ENCODE measurements at places on chromosomes 1 and 21. TPM values are rescaled to one million over a fixed set of nuclear protein-coding genes. Genes with fewer than 3 reads are reported as not detected.

GRCh38 chr1:24339996-24340395 lies 20.8 kb downstream of the GRHL3 start:
- no peak for DNase-seq

GRCh38 chr1:172936088-172936645 lies 114.6 kb downstream of the TNFSF18 start:
- DNase-seq = no peak

DNA sequence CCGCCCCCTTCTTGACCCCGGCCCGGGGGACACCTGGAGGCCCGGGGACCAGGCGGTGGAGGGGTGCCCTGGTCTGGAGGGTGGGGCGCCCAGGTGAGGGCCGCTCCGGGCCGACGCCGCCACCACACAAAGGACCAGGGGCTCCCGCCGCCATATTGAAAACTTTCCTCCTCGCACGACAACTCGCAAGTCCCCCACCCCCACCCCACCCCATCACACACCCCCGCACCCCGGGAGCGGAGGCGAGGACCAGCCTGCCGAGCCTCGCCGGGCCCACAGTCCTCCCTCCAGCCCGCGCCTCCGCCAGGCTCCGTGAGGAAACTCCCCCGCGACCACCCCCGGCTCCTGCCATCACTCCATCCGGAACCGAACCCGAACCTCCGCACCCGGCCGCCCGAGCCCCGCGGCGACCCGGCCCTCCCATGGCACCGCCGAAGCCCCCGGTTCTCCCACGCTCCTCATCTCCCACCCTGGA lies 733 bp downstream of the KDM5B start:
- DNase-seq = no peak

GRCh38 chr1:184693011-184693410 lies 61.6 kb downstream of the EDEM3 start:
- no peak for DNase-seq

DNA sequence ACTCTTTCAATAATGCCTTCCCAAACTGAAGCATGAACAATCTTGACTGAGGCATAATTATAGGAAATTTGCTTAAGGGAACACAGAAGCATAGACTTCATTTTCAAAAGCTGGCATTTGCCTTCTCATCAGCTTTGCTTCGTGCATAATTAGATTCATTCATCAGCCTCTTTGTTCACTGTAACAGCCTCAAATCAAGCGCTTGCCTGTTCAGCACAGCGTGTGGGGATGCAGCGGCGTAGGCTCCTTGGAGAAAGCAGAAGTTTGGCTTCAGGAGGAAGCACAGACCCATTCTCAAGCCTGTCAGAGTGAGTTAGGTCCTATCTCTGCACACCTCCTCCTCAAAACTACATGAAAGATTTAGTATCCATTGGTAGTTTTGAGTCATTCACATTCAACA lies 246.4 kb upstream of the MAP1LC3C start:
- DNase-seq = no peak

- DNase-seq = no peak
Observed at GRCh38 chr1:218078916-218079315, 206.2 kb upstream of the RRP15 start.

DNA sequence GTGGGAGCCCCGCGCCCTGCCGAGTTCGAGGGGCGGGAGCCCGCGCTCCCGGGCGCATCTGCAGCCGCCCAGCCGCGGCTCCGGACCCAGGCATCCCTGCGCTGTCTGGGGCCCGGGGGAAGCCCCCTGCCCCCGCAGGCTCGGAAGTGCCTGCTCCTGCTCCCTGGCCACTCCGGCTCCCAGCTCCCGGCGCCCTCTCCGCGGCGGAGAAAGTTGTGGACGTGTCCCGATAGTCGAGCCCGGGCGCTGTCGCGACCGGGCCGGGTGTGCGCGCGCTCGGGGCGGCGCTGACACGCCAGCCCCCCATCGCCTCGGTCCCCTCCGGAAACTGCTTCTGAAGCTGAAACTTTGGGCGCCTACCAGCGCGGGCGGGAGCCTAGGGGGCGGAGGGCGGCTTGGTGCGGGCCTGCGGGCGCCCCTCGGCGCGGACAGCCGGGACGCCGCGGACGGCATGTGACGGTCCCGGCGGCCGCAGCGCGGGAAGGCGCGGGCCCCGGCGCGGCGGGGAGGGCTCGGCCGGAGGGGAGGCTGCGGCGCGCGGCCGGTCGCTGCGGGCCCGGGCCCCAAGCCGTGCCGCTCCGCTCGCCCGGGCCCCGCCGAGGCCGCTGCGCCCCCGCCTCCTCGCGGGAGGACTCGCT lies 515 bp downstream of the MAN1C1 start:
- peak; percentile 81 for DNase-seq

GRCh38 chr1:226371027-226371694 lies 36.7 kb downstream of the PARP1 start:
- DNase-seq = no peak

GRCh38 chr1:151641229-151641628 lies 29.4 kb downstream of the SNX27 start:
- no peak for DNase-seq

DNA sequence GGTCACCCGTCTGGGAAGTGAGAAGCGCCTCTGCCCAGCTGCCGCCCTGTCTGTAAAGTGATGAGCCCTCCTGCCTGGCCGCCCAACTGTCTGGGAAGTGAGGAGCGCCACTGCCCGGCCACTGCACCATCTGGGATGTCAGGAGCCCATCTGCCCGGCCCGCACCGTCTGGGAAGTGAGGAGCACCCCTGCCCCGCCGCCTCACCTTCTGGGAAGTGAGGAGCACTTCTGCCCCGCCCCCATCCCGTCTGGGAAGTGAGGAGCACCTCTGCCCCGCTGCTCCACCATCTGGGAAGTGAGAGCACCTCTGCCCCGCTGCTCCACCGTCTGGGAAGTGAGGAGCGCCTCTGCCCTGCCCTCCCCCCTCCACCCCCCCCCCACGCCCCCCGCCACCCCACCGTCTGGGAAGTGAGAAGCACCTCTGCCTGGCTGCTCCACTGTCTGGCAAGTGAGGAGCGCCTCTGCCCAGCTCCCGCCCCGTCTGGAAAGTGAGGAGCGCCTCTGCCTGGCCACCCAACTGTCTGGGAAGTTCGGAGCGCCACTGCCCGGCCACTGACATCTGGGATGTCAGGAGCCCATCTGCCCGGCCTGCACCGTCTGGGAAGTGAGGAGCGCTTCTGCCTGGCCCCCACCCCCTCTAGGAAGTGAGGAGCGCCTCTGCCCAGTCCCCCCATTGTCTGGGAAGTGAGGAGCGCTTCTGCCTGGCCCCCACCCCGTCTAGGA lies 4.5 kb upstream of the ZZZ3 start:
- DNase-seq = no peak

DNA sequence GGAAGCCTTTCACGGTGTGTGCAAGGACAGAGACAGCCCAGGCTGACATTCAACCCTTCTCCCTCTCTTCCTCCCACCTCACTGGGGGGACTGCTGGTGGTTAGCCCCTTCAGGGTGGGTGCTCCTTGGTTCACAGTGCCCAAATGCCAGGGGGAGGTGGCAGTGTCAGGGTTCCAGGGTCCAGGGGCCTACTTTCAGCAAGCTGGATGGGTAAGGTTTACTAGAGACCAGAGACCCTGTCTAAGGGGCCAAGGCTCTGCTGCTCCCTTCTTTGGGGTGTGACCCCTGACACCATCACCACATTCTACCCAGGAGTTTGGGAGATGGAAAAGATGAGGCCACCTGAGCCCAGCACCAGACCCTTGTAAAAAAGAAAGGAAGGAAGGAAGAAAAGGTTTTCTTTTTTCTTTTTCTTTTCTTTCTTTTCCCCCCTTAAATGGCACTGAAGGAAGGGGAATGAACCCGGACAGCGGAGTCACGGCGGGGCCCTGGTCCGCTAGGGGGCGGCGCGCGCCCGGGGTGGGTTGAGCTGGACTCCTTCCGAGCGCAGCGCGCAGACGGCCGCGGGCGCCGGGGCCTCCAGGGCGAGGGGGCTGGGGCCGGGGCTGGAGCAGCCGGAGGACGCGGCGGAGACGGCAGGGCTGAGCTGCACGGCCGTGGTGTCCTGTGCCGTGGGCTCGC lies 18.8 kb downstream of the KNCN start:
- peak; percentile 94 for DNase-seq

DNA sequence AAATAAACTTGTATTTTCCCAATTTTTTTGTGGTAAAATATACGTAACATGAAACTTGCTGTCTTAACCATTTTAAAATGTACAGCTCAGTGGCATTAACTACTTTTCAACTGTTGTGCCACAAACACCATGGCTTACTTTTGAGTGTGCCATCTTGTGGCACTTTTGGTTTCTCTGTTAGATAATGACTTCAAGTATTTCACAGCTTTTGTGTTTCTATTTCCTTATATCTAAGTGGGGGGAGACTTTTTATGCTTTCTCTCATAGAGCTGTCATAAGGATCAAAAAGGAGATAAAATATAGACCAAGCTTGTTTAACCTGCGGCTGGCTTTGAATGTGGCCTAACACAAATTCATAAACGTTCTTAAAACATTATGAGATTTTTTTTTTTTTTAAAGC lies 44.3 kb downstream of the CDC14A start:
- no peak for DNase-seq

DNA sequence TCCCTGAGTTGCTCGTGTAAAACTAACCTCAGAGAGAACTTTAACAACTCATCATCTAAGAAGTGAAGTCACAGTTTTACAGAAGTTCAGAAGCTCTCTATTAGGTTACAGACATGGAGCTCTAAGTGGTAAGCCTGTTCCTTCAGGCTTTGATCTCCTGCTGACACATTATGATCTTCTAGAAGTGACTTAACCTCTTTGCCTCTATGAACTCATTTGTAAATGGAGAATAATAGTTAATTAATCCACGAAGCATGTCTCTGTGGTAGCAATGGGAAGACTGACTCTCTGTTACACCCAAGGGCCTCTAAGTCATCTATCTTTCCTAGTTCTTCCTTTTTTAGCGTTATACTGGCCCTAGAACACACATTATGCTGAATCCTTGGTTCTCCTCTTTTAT lies 157.9 kb upstream of the NRIP1 start:
- no peak for DNase-seq

DNA sequence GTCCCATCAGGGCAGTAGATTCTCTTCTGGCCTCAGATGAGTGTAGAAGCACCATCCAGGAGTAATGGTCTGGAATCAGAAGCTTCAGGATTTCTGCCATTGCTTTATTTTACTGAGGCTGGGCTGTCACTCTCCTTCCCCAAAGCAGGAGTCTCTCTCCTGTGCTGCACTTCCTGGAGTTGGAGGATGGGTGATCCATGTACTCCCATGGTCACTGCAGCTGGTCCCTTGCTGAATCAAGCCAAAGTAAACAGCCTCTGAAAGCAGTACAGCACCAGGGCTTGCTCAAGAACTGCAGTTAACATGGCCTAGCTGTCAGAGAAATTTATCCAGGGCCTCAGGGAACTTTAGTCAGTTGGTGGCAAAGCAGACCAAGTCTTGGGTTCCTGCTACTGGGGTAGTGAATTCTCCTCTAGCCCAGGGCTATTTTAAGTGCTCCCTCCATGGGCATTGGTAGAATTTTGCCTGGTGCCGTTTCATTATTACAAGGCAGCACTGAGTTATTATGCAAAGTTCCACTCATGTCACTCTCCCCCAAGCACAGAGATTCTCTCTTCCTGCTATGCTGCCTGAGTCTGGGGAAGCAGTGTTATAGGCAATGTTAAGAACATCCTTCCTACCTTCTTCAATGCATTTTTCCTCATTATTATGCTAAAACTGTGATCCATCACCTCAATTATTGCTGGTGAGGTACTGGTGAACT lies 29.5 kb downstream of the DRAM2 start:
- no peak for DNase-seq

Gene CSMD2
- total RNA-seq = 3.1 TPM

Gene FABP3
- total RNA-seq = 142 TPM

Gene LCE1A
- not detected for total RNA-seq
